ENCODE measurements at places on chromosomes 1 and 21.
A peak's percentile ranks its signal among the peaks of the same experiment; 100 is the strongest.

DNA sequence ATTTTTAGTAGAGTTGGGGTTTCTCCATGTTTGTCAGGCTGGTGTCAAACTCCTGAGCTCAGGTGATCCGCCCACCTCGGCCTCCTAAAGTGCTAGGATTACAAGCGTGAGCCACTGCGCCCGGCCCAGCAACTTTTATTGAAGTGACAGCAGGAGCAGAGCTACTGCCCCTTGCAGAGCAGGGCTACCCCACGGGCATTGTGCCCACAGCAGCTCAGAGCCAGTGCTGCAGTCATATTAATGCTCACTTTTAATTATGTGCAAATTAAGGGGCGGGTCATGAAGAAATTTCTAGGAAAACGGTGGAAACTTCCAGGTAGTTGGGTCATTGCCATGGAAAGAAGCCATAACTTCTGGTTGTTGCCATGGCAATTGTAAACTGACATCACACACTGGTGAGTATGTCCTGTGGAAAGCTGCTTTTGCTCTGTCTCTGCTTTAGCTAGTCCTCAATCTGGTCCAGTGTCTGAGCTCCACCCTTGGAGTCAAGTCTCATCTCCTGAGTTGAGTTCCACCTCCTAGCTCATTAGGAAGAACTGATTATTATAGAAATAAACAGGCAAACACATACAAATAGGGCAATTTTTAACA, 127.3 kb upstream of the ADGRL4 start:
- no peak for DNase-seq

DNA sequence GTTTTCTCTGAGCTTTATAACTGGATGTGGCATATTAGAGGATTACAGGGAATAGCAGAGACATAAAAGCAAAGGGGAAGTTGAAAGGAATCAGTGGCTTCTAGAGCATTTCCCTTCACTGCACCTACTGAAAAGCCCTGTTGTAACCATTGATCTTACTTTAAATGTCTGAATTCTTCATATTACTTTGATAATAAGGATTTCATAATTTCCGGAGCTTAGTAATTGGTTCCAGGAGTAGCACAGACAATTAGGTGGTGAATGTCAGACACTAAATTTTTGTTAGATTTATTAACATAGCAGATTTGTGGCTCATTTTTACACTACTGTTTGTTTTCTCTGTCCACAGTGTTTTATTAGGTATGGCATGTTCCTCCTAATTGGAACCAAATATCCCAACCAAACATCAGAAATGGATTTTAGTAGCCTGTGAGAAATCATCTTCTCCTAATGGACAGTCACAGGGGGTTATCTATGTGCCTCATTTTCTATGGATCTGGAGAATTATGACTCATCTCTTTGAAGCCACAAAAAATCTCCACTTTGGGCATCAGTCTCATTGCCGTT, 100.5 kb downstream of the GIPC2 start:
- no peak for DNase-seq

GRCh38 chr21:44513389-44514217, 26.4 kb downstream of the KRTAP10-1 start:
- DNase-seq, result no peak

- DNase-seq, result no peak
Observed at GRCh38 chr21:15682186-15682895, 47.4 kb upstream of the USP25 start.

DNA sequence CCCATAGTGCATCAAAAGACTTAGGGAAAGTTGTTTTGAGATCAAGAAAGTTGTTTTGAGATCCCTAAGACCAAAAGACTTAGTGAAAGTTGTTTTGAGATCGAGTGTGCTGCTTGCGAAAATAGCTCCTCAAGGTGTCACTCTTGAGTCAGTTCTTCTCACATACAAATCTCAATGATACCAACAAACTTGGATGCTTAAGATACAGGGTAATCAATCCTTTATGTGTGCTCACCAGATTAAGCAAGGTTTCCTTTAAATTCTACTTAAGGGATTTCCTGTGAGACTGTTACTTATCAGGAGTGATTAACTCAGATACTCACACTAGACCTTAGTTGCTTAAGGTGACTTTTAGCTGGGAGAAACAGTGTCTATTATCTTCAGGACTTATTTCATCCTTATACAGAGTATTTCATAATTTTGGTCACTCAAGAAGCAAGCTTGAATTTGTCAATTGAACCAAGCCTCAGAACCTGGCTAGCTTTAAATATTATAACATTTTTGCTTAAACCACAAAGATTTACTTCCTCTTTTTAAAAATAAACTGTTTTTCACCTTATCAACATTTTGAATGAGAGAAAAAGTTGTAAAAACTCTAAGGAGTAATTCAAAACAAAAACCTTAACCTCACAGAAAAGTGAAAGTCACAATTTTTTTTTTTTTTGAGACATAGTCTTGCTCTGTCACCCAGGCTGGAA, 8.0 kb upstream of the RLF start:
- DNase-seq, result no peak

GRCh38 chr1:42259059-42259738, 75.8 kb downstream of the FOXJ3 start:
- no peak for DNase-seq

DNA sequence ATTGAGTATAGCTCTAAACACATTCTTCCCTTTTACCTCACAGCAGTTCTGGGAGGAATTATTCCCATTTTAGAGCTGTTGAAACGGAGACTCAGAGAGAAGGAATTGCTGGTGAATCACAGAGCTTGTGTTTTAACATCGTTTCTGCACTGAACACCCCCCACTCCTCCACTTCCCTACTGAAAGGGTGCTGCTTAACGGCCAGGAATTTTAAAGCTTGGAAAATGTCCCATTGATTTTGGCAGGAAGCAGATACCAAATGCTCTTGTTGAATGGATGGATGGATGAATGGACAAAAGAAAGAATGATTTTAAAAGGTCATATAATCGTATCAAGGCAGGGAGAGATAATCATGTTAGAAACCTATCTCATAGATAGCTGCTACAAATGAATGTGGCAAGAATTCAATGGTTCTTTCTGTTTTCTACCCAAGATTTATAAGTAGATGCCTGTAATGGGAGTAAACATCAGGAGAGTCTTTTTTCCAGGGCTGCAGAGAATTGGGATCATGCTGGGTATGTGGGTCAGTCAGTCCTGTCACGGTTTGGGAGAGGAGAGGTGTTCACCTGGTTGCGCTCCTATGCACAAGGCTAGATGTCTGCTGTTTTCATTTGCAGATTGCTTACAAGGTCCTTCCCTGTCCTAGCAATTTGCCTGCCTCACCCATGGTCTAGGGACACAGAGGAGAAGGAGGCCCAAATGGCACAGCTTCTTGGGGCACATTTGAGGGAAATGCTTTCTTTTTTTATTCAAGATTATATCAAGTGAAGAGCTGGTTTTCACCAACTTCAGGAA, 19.0 kb downstream of the FAM163A start:
- no peak for DNase-seq

DNA sequence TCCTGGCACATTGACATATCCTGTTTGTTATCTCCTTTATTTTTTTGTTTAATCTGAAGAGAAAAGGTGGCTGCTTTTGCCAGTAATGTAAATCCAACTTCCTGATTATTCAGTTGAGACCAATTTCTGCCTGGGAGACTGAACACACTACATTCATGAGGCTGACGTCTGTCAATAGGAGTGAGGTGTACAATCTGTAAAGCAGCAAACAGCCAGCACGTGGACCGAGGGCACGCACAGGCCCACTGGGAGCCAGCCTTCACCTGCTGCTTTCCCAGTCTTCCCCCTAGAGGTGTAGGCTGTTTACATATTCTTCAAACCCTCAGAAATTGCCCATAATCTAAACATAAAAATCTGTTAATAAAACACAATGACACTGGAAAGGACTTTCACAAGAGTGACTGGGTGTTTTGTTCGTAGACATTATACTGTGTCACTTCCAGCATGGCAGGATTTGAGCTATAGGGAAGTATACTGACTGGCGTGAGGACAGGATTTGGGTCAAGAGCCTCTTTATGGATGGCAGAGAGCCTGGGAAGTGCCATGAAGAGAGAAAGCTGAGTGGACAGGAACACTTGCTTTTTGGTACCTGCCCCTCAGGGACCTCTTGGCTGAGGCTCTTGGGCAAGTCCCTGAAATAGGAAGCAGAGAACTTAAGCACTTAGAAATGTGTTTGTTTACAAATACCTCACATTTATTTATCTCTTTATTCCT, 552.9 kb upstream of the CAMK1G start:
- DNase-seq, result no peak

GRCh38 chr1:30522031-30523004, 201.1 kb downstream of the MATN1 start:
- DNase-seq, result no peak

DNA sequence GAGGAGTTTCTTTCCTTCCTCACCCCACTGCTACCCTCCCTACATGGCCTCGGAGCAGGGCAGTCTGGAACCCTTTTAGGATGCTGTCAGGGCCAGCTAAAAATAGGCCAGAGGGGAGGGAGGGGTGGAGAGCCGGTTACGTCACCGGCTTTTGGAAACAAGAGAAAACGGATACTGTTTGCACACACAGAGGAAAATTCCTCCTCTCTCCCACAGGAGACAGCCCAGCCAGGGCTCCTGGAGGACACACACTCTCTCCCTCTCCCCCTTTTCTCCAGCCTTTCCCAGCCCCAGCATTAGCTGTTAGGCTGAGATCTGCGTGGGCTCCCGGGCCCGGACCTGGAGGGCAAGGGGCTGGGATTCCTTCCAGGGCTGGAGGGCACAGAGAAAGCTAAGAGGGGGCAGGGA, 20.0 kb upstream of the ALDH4A1 start:
- DNase-seq, result no peak

GRCh38 chr1:224783006-224783651, 146.3 kb upstream of the DNAH14 start:
- DNase-seq, result no peak

DNA sequence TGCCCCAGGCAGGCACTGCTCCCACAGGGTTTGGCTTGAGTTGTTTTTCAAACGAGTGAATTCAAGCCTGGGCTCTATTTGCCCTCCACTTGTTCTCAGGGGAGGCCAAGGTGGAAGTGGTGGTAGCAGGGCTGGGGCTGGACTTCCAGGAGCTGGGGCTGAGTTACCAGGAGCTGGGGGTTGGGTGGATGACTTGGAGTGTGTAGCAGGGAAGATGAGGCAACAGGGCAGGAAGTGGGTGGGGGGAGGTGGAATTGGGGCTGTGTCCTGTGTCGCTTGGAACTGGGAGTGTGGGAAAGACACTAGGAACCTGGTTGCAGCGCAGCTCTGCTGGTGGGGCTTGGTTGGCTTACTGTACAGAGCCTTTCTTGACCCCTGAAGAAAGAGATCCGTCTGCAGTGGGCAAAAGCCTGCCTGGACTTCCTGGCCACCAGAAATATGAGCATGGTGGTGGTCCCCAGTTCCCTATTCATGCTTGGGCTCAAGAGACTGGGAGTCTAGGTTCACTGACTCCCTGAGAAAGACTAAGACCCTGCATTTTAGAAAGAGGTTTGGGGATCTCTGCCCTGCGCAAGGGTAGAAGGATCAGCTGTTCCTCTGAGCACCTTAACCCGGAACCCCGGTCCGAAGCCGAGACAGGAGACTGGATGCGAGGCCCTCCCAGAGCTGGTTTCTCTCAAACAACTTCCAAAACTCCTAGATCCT, 3.1 kb downstream of the TFAP2E start:
- DNase-seq, result no peak

DNA sequence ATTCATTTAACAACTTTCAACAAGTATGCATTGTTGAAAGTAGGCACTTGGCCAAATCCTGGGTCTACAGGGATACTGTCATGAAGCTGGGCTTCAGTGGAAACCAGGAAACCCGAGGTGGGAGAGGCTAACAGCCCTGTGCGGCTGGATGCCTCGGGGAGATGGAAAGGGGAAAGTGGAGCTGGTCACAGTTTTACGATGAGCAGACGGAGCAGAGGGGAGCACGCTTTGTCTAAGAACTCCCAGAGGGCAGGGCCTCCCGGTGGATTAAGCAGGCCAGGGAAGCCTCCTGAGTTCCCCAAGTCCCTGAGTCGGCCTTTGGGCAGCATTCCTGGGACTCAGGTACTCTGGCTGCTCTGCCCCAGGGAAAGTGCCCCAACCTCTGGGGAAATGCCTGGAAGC, 23.8 kb downstream of the STUM start:
- no peak for DNase-seq

DNA sequence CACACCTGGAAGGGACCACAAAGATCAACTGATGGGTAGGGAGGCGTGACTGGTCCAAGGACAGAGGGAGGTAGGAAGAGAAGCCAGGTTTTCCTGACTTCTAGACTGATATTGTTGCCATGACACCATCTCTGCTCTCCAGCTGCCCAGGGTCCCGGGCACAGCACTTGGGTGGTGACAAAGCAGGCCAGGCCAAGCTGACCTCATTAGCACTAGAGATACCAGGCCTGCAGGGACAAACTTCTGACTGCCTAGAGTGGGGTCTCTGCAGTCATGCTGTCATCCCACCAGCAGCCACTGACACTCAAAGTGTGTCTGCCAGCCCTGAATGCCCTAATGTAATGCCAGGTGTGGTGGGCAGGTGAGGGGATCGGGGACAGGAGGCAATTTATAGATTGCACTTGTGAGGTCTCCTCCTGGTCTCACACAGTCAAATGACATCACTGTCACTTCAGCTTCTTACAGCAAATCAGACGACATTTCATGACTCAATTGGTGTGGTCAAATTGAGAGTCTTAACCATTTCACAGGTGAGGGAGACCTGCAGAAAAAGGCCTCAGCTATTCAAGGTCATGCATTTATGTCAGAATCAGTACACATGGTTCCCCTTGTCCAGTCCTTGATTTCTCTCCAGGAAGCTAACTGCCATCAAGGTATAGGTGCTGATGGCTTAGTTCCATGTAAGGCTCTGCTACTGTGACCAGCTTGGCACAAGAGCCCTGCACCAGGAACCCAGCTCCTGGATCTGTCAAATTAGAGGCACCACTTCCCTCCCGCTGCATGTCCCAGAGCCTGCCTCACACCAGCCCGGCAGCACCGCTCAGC, 2.7 kb downstream of the SLC9A1 start:
- DNase-seq, result no peak

- no peak for DNase-seq
Observed at GRCh38 chr1:201050515-201051277, 27.2 kb upstream of the KIF21B start.

- no peak for DNase-seq
Observed at GRCh38 chr1:18302788-18303413, 177.8 kb upstream of the KLHDC7A start.

DNA sequence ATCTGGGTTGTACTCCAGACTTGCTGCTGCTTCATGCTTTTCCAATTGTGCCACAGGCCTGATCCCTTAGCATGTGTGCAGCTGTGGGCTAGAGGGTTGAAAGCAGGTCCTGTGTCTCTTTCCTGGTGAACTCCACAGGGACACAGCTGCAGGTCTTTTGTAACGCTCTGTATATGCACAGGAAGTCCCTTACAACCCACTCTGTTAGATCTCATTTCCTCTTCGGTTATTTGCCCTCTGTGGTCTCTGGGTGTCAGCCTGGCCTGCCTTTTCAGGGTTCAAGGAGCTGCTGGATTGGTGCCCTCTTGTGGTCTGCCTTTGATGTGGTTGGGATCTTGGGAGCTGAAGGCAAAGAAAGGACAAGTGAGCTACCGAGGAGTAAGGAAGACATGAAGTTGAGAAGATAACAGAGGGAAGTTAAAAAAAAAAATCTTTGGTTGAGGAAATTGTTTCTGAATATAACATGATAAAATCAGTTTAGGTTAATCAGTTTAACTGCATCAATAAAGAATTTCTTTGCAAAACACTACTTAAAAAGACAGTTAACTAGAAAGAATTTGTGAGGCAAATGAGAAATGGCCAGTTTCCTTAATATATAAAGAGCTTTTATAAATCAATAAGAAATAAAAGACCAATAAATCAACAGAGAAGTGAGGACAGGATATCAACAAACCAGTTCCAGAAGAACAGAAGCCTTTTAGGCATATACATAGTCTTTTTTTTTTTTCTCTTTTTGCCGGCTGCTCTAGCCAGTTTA, 44.1 kb downstream of the UCK2 start:
- peak; percentile 99 for DNase-seq

GRCh38 chr1:116002781-116003420, 26.6 kb downstream of the SLC22A15 start:
- no peak for DNase-seq

Measured in CMK (cell line).